Lung (tissue), 17 donors: ENCODE measurements at places on chromosomes 13 and 19.

DNA sequence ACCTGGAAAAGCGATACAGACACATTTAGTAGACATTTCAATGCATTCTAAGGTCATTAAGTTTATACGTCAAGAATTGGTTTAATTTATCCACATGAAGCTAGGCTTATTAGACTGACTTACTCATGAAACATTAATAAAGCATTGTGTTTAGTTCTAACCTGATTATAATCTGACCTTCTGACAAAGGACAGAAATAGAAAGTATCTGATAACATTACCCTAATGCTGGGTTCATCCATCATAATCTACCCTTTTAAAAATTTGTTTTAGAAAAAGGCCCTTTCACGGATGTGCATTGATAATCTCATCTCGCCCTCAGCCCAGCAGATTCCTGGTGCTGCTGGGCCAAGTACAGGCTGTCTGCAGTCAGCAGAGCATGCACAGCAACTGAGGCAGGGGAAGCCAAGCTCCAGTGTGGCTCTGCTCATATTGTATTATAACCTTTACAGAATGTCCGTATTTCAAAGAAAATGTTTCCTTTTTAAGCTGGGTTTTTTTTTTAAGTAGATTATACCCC, 142.1 kb upstream of the MAB21L1 start:
- no peak for DNase-seq

GRCh38 chr13:114112826-114113322, 19.5 kb downstream of the RASA3 start:
- DNase-seq, result no peak

DNA sequence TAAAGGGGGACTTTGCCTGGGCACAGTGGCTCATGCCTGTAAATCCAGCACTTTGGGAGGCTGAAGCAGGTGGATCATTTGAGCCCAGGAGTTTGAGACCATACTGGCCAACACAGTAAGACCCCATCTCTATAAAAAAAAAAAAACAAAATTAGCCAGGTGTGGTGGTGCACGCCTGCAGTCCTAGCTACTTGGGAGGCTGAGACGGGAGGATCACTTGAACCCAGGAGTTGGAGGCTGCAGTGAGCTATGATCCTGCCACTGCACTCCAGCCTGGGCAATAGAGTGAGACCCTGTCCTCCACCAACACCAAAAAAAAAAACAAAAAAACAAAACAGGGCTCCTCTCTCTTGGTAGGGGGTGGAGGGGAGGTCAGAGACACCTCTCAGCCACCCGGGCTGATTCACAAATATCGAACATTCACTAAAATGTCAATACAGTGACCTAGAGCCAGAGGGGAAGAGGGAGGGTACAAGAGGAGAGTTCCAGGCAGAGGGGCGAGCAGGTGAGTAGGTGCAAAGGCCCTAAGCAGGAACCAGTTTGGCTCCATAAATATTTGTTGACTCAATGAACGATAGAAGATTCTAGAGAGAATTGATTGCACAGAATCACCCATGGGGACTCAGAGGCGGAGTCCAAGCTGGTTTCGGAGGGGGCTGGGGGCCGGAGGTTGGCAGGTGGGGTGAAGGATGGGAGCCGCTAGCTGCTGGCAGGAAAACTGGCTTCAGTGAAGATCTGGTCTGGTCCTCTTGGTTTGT, 1.0 kb upstream of the CREB3L3 start:
- DNase-seq, result no peak

- DNase-seq, result no peak
Measured at GRCh38 chr19:19306191-19306590, 14.1 kb downstream of the SUGP1 start.

- DNase-seq, result no peak
Measured at GRCh38 chr19:45764475-45764874, 4.6 kb downstream of the SIX5 start.

DNA sequence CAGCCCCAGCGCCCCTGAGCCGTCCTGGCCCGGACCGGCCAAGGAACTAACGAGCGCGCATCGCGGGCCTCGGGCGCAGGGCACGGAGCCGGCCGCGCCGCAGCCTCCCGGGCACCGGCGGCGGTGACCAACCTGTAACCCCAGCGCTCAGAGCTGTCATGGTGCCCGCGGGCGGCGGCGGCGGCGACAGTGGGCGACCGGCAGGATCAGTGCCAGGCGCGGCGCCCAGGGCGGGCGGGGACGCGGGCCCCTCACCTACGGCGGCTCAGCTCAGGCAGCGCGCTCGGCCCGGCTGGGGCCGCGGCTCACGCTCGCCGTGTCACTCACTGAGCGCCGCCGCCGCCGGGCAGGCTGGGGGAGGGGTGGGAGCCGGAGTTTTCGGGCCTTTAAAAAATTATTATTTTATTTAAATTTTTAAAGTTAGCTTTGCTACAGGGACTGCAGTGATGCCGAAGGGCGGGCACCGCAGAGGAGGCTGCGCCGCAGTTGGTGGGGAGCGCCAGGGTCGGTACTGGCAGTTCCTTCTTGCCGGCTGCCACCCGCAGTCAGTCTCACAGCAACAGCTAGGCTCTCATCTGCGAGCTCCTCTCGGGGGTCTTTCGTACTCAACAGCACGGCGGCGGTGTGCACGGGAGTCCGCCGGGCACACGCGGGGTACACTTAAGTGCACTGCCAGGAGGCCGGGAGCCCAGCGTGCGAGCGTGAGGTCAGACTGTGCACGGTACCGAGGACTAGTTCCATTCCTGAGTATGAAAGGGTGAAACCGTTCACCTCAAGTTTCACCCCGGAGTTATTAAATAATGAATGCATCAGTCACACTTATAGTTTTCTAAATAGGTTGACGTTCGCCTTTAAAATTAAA, at the start of gene NALCN:
Gene NALCN, minus strand, starts transcription at position 328 of the 862 bp plus-strand sequence. CDS start 17,382 bp downstream, outside the sequence.
- DNase-seq, result peak; percentile 30

GRCh38 chr13:73835138-73835721, 299.0 kb downstream of the KLF12 start:
- DNase-seq, result peak; percentile 67

DNA sequence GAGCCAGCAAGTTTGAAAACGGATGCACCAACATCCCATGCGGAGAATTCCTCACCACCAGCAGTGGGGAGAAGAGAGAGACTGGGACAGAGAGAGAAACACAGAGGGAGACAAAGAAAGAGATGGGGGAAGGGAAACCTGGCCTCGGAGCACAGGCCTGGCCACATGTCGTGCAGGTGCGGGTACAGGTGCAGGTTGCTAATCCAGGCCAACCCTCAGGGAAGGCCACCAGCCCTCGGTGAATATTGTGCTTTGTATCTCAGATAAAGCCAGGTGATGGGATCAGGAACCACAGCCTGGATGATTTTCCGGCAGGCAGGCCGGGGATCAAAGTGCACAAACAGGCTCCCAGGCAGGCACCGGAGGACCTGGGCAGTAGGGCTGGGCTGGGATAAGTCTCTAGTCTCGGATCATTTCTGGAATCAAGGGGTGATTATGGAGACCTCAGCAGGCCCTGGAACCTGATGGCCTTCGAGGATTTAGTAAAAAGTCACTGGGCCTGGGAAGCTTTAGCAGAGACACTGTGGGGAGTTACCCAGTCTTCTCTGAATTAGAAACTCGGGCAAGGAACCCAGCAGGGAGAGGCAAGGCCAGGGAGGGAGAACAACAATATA, 3.7 kb downstream of the GAS6 start:
- DNase-seq, result no peak

DNA sequence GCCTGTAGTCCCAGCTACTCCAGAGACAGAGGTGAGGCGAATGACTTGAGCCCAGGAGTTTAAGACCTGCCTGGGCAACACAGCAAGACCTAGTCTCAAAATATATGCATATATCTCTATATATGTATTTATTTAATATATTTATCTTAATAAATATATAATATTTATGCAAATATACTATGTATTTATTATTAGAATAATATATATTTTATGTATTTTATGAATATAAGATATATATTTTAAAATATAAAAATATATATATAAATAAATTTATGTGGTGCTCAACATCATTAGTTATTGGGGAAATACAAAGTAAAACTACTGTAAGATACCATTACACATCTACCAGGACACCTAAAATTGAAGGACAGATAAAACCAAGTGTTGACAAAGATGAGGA, 58.1 kb upstream of the IPO5 start:
- no peak for DNase-seq

DNA sequence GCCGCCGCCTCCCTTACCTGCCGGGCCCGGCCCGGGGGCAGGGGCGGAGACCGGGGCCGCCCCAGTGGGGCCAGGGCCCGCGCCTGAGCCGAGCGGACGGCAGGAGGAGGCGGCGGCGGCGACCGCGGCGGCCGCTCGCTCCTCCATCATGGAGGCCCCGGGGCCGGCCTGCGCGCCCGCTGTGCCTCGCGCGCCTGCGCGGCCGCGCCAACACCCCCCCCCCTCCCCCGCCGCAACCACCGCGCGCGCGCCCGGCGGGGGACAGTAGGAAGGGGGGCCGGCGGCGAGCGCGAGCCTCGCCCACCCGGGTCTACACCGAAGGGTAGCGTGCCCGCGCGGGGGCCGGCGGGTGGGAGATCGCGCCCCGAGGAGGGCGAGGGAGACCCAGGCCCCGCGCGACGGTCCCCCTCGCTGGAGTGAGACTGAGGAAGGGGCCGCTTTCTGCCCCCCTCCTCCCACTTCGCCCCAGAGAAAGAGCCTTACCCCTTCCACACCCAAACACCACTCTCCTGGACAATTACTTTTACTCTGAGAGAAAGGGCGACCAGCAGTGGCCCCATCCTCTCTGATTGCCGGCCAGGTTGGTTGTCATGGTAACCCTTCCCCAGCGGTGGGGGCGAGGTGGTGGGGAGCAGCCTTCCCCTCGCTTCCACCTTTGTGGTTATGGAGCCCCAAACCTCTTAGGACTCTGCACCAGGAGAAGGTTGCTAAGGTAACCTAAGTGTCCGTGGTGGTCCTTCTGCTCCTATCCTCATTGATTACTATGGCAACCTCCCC, at the start of gene STRN4:
Gene STRN4, minus strand, starts transcription at position 170 of the 777 bp plus-strand sequence. Its CDS starts 20 bp downstream, at position 150.
- peak; percentile 73 for DNase-seq

GRCh38 chr13:63085851-63086250, 1670.2 kb upstream of the PCDH20 start:
- DNase-seq, result no peak

GRCh38 chr13:51286135-51287002, 53.1 kb upstream of the SERPINE3 start:
- DNase-seq, result peak; percentile 81

DNA sequence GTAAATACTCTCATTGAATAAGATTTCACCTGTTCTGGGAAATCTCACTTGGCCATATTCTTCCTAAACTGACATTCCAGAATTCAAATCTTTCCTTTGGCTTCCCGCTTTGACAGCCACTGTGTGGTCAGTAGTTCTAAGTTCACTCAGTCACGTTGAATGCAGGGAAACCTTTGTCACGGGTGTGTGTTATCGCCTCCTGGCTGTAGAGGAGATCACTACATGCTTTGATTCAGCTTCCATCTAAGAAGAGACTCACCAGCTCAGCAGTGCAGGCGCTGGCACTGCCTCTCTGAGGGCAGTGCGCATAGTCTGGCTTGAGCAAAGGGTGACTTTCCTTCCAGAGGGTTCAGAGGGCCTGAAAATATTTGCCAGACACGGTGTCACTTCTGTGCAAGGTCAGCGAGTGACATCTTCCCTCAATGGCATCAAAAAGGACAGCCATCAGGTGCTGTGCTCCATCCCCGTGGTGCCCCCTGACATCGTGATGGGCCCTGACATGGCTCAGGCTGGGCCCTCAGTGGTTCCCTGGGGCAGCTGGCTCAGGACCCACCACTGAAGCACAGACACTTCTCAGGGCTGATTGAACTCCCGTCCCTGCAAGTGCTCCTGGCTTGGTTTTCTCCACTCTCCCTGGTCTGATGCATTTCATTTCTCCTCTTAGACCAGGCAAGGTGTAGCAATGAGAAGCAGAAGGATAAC, 635.4 kb upstream of the ARGLU1 start:
- no peak for DNase-seq

DNA sequence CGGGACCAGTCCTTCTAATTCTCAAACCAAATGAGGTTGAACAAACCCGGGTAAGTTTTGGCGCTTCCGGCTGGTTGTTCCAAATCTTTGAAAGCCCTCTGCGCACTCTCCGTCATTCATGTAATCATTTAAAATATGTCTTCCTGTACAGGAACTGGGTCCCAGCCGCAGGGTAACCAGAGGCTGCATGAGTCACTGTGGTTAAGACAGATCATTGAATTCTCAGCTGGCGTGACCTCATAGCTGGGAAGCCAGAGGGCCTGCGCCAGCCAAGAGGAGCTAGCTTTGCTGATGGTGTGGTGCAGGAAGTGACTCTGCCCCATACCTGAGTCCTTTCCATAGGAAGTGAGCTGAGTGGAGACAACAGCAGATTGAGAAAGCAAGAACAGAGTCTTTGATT, 135.2 kb downstream of the TSHZ3 start:
- DNase-seq, result no peak

- no peak for DNase-seq
Measured at GRCh38 chr13:79034341-79034740, 371.7 kb downstream of the RBM26 start.

GRCh38 chr19:35150445-35150844, 4.1 kb upstream of the FXYD5 start:
- no peak for DNase-seq

DNA sequence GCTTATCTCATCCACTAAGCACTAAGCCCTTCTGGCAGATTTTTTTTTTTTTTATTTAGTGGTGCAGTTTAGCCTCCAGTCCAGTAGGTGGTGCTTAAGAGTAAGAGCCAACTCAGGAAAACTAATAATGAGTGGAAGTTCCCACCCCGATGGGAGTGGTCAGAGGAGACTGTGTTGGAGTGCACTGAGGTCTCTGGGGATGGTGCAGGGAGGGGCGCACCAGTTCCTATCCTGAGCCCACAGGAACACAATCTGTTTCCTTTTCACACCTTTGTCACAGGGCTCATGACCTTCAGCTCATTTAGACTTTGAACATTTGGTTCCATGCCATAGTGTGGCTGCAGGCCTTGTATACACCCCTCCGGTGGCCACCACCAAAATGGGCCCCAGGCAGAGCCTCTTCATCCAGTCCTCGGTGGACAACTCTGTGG, 367.4 kb downstream of the SPRY2 start:
- DNase-seq, result peak; percentile 39

DNA sequence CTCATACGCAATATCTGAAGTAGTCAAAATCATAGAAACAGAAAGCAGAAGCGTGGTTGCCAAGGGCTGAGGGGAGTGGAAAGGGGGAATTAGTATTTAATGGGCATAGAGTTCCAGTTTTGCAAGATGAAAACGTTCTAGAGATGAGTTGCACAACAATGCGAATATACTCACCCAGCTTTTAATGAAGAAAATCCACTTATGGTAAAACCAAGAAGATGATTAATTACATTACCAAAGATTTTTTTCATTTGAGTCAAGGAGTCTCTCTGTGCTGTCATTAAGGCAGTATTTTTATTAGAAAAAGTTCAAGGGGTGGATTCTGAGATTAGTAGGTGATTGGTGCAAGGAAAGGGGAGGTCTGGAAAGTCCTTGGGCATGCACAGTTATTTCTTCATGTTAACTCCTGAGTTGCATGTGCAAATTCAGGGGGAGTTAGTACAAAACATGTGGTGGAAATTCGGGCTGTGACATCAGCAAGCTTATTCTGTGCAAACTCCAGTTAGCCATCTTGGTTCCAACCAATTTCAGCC, 6.9 kb upstream of the CBY2 start:
- peak; percentile 22 for DNase-seq

- no peak for DNase-seq
Measured at GRCh38 chr19:1807695-1808394, 4.2 kb downstream of the ATP8B3 start.

GRCh38 chr19:33717878-33718277, 78.8 kb upstream of the KCTD15 start:
- no peak for DNase-seq
